ENCODE measurements at places on chromosomes 2 and 18. TPM values are rescaled to one million over a fixed set of nuclear protein-coding genes. Genes with fewer than 3 reads are reported as not detected.

- no peak overlapping the region for H3K4me3 ChIP-seq
- DNase-seq: no peak
- H3K36me3 ChIP-seq: no peaks in the 10 kb centered on the region
- H3K4me1 ChIP-seq: no peaks in the 10 kb centered on the region
- no peaks in the 10 kb centered on the region for H3K27me3 ChIP-seq
These were observed 317.6 kb downstream of the PRKCE start for GRCh38 chr2:45968946-45969584.

DNA sequence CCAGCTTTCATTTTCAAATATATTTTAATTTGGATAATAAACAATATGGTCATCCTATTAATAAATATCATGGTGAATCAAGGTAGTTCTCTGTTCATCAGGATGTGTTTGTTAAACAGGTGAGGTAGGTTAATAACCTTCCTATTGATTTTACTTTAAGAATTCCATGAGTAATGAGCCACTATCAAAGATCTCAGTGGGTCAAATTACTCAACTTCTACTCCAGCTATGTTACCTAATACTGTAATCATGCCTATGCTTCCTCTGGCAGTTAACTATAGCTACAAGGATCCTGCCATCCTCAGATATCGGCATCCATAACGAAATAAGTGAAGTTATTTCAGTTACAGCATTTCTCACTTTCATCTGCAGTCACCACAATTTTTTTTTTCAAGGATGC is 289.6 kb upstream of the SLC8A1 start:
- no peaks in the 10 kb centered on the region for H3K4me1 ChIP-seq
- no peak for DNase-seq
- H3K36me3 ChIP-seq: no peaks in the 10 kb centered on the region
- no peak overlapping the region for H3K4me3 ChIP-seq
- no peaks in the 10 kb centered on the region for H3K27me3 ChIP-seq
- H3K27ac ChIP-seq: no peak overlapping the region

- H3K36me3 ChIP-seq: no peaks in the 10 kb centered on the region
- H3K27ac ChIP-seq: no peak overlapping the region
- no peaks in the 10 kb centered on the region for H3K27me3 ChIP-seq
- H3K4me1 ChIP-seq: no peaks in the 10 kb centered on the region
These were observed 9.2 kb upstream of the PAIP2B start for GRCh38 chr2:71235930-71236587.

DNA sequence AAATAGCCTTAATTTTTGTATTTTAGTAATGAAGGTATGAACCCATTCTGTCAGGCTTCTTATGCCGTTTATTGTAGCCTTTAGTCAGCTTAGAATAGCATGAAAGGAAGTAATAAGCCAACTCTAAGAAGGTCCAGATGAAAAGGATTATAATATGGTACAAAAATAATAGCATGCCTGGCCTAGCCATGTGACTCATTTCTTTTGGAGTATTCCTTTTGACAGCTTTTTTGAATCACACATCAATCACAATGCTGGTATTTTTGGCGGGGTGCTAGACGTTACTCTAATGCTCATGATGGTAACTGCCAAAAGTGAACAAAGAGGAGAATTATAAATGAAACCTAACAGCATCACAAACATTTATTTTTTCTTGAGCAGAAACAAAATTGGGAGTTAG is 19.9 kb downstream of the FMNL2 start:
- no peak overlapping the region for H3K27ac ChIP-seq
- no peaks in the 10 kb centered on the region for H3K36me3 ChIP-seq
- H3K4me1 ChIP-seq: peaks cover 4% of the 10 kb centered on the region
- H3K27me3 ChIP-seq: no peaks in the 10 kb centered on the region
- H3K4me3 ChIP-seq: no peak overlapping the region

GRCh38 chr18:56921896-56922480 is 224.9 kb upstream of the BOD1L2 start:
- no peak overlapping the region for H3K27ac ChIP-seq
- no peaks in the 10 kb centered on the region for H3K27me3 ChIP-seq
- H3K36me3 ChIP-seq: no peaks in the 10 kb centered on the region
- H3K4me1 ChIP-seq: no peaks in the 10 kb centered on the region

- no peak overlapping the region for H3K4me3 ChIP-seq
- no peaks in the 10 kb centered on the region for H3K27me3 ChIP-seq
- no peak for DNase-seq
- no peak overlapping the region for H3K27ac ChIP-seq
- H3K36me3 ChIP-seq: peaks cover 7% of the 10 kb centered on the region
These were observed 60.8 kb downstream of the CEP192 start for GRCh38 chr18:13051950-13052349.

GRCh38 chr18:63263444-63263843 is 56.1 kb downstream of the BCL2 start:
- H3K4me3 ChIP-seq: no peak overlapping the region
- H3K4me1 ChIP-seq: no peaks in the 10 kb centered on the region
- H3K27me3 ChIP-seq: no peaks in the 10 kb centered on the region

GRCh38 chr18:74166386-74166785 is 18.1 kb downstream of the TIMM21 start:
- peak; percentile 42 for DNase-seq
- no peaks in the 10 kb centered on the region for H3K27me3 ChIP-seq
- H3K4me3 ChIP-seq: no peak overlapping the region
- H3K4me1 ChIP-seq: peaks cover 7% of the 10 kb centered on the region
- no peak overlapping the region for H3K27ac ChIP-seq

DNA sequence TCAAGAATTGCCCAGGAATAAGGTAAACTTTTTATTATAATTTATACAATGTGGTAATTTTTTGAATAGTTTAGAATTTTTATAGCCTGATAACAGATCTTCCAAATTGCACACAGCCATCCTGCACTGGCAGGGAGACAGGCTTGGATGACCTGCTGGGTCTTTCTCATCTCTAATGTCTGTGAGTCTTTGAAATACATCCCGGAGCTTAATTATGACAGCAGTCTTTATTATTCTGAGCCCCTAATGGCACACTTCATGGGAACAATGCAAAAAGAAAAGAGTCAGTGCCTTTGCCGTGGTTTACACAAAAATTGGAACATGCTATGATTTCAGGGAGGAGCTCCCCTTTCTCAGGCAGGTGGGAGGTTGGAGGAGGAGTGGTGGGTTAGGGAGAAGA is 71.0 kb downstream of the TMEM182 start:
- no peaks in the 10 kb centered on the region for H3K4me1 ChIP-seq
- H3K27ac ChIP-seq: no peak overlapping the region
- no peaks in the 10 kb centered on the region for H3K36me3 ChIP-seq

GRCh38 chr18:55235094-55235461 is 275.8 kb upstream of the CCDC68 start:
- peaks cover 6% of the 10 kb centered on the region for H3K4me1 ChIP-seq
- no peak overlapping the region for H3K27ac ChIP-seq
- H3K27me3 ChIP-seq: no peaks in the 10 kb centered on the region
- no peaks in the 10 kb centered on the region for H3K36me3 ChIP-seq
- no peak for DNase-seq

- no peaks in the 10 kb centered on the region for H3K36me3 ChIP-seq
- H3K4me1 ChIP-seq: no peaks in the 10 kb centered on the region
- H3K27ac ChIP-seq: no peak overlapping the region
These were observed 222.7 kb downstream of the PHLPP1 start for GRCh38 chr18:62938006-62938405.

DNA sequence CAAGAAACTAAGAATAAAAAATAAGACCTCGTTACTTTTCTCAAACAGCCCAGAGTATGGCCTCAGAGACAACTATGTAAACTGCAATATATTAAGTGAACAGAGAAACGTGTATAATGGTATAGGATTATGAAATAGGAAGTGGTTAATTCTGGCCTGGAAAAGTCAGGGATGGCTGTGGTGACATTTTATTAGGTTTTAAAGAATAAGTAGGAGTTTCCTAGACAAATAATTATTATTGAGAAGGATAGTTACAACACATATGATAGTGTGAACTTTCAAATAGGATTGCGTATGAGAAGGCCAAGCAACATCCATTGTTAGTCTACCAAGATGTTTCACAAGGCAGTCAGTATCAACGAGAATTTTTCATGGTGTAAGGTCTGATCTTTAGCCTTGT is 244.1 kb downstream of the LPIN1 start:
- H3K36me3 ChIP-seq: no peaks in the 10 kb centered on the region
- no peaks in the 10 kb centered on the region for H3K27me3 ChIP-seq
- no peak for DNase-seq
- H3K27ac ChIP-seq: no peak overlapping the region
- no peaks in the 10 kb centered on the region for H3K4me1 ChIP-seq
- no peak overlapping the region for H3K4me3 ChIP-seq

GRCh38 chr18:54181856-54182602 is 42.4 kb downstream of the MBD2 start:
- H3K4me1 ChIP-seq: no peaks in the 10 kb centered on the region
- no peak for DNase-seq
- H3K36me3 ChIP-seq: no peaks in the 10 kb centered on the region
- H3K4me3 ChIP-seq: no peak overlapping the region
- H3K27me3 ChIP-seq: no peaks in the 10 kb centered on the region

UNC80 gene
- 1.8 TPM for total RNA-seq

PAX3 gene
- not detected for total RNA-seq

KCNS3 gene
- total RNA-seq: 8.2 TPM

MOCOS gene
- total RNA-seq: 1.3 TPM

GPR55 gene
- not detected for total RNA-seq

RAPGEF4 gene
- 22.4 TPM for total RNA-seq

PSMA8 gene
- not detected for total RNA-seq

SAG gene
- total RNA-seq: not detected

LCLAT1 gene
- 13.7 TPM for total RNA-seq

Data from body of pancreas (tissue), 4 donors.